ENCODE measurements at places on chromosomes 6 and 20.
A peak's percentile ranks its signal among the peaks of the same experiment; 100 is the strongest.

- no peak for DNase-seq
These were observed 15.4 kb downstream of the FIG4 start for GRCh38 chr6:109706513-109706912.

DNA sequence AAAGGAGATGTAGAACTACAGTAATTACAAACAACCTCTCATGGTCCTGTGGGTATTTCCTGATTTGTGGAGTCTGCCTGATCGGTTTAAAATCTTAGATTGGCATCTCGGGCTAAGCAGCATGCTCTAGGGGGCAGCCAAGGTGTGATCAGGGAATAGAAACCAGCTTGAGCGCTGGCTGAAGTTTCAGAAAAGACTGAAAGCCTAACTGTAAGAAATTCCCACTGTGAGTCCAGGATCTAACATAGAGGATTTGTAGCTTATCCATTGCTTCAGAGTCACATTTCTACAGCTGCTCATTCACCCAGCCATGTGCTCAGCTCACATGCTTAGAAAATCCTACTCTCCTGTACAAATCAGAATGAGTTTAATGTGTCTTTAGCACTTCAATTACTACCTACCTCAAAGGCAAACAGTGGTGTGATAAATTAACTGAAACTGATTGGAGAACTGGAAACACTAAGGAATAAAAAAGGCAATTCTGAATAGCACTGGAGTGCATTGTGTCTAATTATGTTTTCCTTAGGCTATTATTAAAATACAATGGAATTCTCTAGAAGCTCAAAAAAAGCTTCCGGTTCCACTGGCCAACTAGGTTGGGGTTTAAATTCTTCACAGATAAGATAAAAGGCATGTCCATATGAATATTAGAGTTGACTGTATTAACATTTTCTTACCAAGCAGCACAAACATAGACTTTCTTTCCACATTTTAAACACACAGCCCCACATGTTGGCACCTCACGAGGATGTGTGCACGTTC lies 73.8 kb upstream of the MPC1 start:
- DNase-seq, result peak; percentile 2

GRCh38 chr6:6588064-6588923 lies at the start of gene LY86:
LY86 (plus strand) TSS chr6:6588720; CDS start chr6:6588735, 15 bp downstream.
- DNase-seq, result no peak

DNA sequence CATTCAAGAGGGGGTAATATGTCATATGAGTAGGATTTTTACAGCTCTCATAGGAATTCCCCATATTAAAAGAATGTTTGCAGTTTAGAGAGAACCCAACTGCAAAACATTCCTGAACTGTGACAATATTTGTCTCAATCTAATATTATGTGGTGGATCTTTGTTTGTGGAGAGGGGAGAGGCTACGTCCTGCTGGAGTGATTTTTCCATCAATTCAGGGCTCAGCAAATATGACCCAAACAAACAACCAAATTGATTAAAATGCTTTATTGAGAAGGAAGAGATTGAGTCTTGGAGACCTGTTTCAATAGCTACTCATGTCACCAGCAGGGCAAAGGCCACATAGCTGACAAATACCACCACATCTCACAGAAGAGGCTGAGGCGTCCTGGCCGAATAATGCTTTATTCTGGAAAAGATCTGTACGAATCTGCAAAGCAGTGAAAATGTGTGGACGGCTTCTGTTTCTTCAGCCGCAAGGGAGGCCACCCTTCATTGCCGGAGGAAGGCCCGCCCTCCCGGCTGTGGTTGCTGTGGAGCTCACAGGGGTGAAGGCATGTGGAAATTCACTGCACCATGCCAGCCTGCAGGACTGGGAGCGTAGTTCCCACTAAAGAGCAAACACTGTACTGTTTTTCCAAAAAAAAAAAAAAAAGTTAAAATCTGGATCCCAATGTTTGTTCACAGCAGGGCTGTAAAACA lies 89.7 kb upstream of the QKI start:
- DNase-seq, result no peak

DNA sequence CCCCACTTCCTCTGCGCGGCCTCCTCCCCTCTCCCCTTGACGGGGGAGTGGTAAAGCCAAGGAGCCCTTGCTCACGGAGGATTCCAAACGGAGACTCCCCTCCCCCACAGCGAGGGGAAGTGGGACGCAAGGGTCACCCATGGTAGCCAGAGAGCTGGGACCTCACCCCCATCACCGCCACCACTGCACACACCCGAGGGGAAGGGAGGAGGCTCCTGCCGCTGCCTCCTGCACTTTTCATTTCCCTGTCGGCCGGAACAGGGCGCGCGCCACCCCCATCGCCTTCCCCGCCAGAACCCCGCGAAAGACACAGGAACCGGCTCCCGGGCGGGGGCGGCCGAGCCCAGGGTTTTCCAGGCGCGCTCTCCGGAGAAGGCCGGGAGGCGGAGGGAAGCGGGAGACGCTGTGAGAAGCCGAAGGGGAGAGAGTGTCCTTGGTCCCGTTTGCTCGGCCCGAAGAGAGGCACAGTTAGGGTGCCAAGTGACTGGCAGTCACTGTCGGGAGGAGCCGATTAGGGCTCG lies 789 bp downstream of the CCND3 start:
- no peak for DNase-seq

- DNase-seq, result no peak
These were observed 23.6 kb upstream of the TCFL5 start for GRCh38 chr20:62885046-62885895.

All from SHP77 (cell line).